ENCODE measurements at places on chromosomes 1 and 21.

GRCh38 chr1:65804584-65804983, 11.9 kb downstream of the PDE4B start:
- H3K4me3 ChIP-seq = no peak overlapping the region
- no peak for DNase-seq
- H3K4me1 ChIP-seq = no peaks in the 10 kb centered on the region
- H3K36me3 ChIP-seq = no peaks in the 10 kb centered on the region

GRCh38 chr1:19101244-19101643, 108.8 kb downstream of the UBR4 start:
- DNase-seq = no peak
- no peak overlapping the region for H3K27ac ChIP-seq
- peaks cover 26% of the 10 kb centered on the region for H3K36me3 ChIP-seq
- no peak overlapping the region for H3K4me3 ChIP-seq
- no peaks in the 10 kb centered on the region for H3K4me1 ChIP-seq

- no peak for DNase-seq
- no peaks in the 10 kb centered on the region for H3K36me3 ChIP-seq
- H3K4me1 ChIP-seq = no peaks in the 10 kb centered on the region
- no peak overlapping the region for H3K27ac ChIP-seq
These were observed 50.2 kb downstream of the CCDC185 start for GRCh38 chr1:223443397-223443796.

- H3K36me3 ChIP-seq = no peaks in the 10 kb centered on the region
- H3K4me3 ChIP-seq = no peak overlapping the region
- H3K27ac ChIP-seq = no peak overlapping the region
- DNase-seq = no peak
- H3K27me3 ChIP-seq = no peaks in the 10 kb centered on the region
These were observed 65.2 kb upstream of the RALGPS2 start for GRCh38 chr1:178659789-178660208.

DNA sequence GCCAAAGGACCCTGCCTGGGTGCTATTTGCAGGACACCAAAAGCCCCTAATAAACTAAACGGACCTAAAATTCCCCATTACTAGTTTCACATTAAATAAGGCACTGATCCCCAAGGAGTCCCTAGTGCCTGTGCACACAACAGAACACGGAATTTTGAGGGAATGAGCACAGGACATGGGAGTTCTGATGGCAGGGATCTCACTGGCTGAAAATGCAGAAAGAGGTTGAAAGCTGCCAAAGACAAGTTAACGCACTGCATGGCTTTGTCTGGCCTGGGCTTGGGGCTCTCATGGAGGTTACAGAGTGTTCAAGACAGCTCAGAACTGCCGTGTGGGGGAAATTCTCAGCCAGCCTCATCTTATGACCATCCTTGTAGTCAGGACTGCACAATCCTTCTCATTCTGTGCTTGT, 15.6 kb upstream of the ATP1B1 start:
- no peaks in the 10 kb centered on the region for H3K27me3 ChIP-seq
- H3K4me1 ChIP-seq = peaks cover 6% of the 10 kb centered on the region
- no peak overlapping the region for H3K4me3 ChIP-seq
- H3K27ac ChIP-seq = no peak overlapping the region

- H3K27me3 ChIP-seq = no peaks in the 10 kb centered on the region
- H3K36me3 ChIP-seq = no peaks in the 10 kb centered on the region
- H3K4me1 ChIP-seq = no peaks in the 10 kb centered on the region
These were observed 290.3 kb downstream of the PTPRC start for GRCh38 chr1:198929111-198929604.

GRCh38 chr1:244349581-244350001, 102.1 kb downstream of the ADSS2 start:
- peak overlapping the region; percentile 78 for H3K27ac ChIP-seq
- no peaks in the 10 kb centered on the region for H3K27me3 ChIP-seq
- H3K36me3 ChIP-seq = no peaks in the 10 kb centered on the region
- H3K4me1 ChIP-seq = peaks cover 10% of the 10 kb centered on the region

GRCh38 chr1:107590900-107591622, 373.9 kb downstream of the VAV3 start:
- no peaks in the 10 kb centered on the region for H3K4me1 ChIP-seq
- H3K4me3 ChIP-seq = no peak overlapping the region
- no peak for DNase-seq
- H3K36me3 ChIP-seq = no peaks in the 10 kb centered on the region
- H3K27me3 ChIP-seq = no peaks in the 10 kb centered on the region
- no peak overlapping the region for H3K27ac ChIP-seq

DNA sequence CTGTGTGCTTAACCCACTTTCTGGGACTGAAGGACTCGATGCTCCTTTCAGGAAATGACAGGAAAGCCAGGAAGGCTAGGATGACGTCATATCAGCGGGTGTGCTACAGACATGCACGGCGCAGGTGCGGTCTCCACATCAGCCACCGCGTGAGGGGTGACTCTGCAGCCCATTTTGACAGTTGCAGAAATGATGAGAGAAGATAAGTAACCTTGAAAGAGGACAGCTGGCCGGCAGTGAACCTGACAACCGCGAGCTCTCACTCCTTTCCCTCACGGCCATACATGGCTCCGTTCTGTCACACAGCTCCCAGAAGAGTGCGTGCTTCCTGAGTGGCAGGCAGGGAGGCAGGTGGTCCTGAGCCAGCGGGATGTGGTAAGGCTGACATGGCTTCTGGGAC, 1.7 kb upstream of the KRTAP10-5 start:
- no peaks in the 10 kb centered on the region for H3K4me1 ChIP-seq
- DNase-seq = no peak
- H3K4me3 ChIP-seq = no peak overlapping the region
- H3K36me3 ChIP-seq = no peaks in the 10 kb centered on the region
- H3K27ac ChIP-seq = no peak overlapping the region
- no peaks in the 10 kb centered on the region for H3K27me3 ChIP-seq

DNA sequence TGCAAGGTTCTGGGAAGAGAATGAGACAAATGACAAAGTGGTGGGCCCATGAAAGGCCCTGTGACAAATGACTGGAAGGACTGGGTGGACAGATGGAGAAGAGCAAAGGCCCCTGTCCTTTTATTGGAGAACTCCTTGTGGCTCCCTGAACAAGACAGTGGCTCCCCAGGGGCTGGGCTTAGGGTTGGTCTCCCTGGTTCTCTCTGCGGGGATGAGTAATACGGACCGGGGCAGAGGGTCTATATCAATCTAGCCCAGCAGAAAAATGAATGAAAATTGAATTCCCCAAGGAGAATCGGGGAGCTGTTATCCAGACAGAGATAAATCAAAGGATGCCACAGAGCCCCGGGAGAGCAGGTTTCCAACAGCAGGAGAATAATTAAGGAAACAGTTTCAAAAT, 5.2 kb upstream of the LHX4 start:
- no peak overlapping the region for H3K4me3 ChIP-seq
- no peak overlapping the region for H3K27ac ChIP-seq
- DNase-seq = no peak

DNA sequence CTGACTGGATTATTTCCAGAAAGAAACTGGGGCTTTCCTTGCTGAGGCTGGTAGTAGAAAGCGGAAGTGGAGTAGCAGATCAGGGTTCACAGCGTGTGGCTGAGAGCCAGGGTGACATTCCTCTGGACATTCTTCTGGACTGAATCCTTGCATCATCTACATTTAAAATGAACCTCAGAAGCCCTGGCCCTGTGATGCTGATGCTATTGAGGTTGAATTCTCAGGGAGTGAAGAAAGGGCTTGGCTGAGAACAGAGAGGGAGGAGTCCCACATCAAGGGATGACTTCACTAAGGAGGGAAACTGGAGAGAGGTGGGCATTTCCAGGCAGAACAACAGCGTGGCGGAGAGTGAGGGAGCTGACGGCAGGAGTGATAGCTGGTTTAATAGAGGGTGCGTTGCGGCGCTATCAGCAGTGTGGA, 102.3 kb upstream of the LMO4 start:
- no peaks in the 10 kb centered on the region for H3K36me3 ChIP-seq
- peak overlapping the region; percentile 21 for H3K27ac ChIP-seq
- H3K4me1 ChIP-seq = no peaks in the 10 kb centered on the region

- H3K36me3 ChIP-seq = no peaks in the 10 kb centered on the region
- DNase-seq = no peak
- no peak overlapping the region for H3K4me3 ChIP-seq
- H3K27ac ChIP-seq = no peak overlapping the region
- no peaks in the 10 kb centered on the region for H3K27me3 ChIP-seq
These were observed 58.7 kb downstream of the STUM start for GRCh38 chr1:226607268-226607660.

DNA sequence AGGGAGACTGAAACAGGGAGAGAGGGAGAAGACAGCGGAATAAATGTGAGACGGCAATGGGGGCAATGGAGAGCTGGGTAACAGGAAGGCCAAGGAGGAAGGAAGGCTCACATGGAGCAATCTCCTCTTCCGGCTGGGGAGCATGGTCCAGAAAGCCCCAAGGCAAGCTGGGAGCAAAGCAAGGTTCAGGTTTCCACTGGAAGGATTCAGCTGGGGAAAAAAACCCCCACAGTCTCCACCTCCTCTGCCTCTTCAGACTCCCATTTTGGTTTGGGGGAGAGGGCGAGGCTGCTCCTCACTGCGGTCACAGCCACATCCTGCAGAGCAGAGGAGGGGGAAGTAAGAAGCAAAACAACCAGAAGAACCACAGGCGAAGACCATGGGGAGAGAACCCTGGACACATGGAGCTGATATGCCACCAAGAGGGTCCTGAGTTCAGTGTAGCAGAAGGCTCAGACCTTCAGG, 650 bp downstream of the TNFAIP8L2 start:
- H3K4me3 ChIP-seq = peak overlapping the region; percentile 19
- H3K27me3 ChIP-seq = no peaks in the 10 kb centered on the region
- no peaks in the 10 kb centered on the region for H3K4me1 ChIP-seq
- H3K27ac ChIP-seq = peak overlapping the region; percentile 51

DNA sequence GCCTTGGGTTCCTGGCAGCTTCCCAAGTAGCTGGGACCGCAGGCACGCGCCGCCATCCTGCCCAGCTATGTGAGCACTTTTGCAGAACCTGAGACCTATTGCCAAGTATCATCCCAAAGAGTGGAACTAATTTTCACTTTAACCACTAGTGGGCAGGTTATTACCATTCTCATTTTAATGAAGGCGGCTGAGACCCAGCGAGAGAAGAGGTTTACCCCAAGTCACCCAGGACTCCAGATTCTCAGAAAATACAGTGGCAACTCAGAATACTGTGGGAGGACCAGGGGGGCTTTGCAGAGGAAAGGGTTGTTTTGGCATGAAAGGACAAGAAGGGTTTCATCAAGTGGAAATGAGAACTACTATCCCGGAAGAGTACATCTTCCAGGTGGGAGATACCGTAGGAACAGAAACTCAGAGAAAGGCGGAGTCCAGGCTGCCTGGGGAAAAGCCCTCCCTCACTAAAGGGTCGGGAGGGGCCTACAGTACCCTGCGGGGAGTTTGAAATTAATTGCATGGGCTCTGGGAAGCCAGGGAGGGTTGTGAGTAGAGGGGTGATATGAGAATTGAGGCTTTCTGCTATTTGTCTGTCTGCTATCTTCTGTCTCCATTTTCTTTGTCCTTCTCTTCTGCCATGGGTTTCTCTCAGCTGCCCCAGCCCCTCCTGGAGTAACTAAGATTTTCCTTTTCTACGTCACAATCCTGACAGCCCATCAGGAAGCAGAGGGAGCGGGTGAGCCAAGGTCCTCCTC, 7.2 kb upstream of the SEMA4A start:
- H3K36me3 ChIP-seq = no peaks in the 10 kb centered on the region
- no peak overlapping the region for H3K4me3 ChIP-seq
- DNase-seq = no peak
- H3K4me1 ChIP-seq = peaks cover 4% of the 10 kb centered on the region
- no peaks in the 10 kb centered on the region for H3K27me3 ChIP-seq

DNA sequence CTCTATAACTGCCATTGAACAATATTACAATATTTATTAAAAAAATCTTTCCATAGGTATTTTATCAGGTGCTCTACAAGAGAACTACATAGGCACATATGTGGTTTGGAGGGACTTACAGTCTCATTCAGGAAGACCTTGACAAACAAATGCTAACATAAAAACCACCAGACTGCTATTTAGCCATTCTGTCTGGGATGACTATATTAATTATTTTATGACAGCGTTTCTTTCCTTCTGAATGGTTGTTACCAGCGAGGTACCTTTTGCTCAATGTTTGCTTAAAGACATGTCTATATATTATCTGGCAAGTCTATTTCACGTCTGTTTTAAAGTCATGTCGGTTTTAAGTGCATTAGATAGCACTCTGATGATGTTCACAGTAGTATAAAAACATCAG, 69.7 kb downstream of the RUNX1 start:
- H3K36me3 ChIP-seq = no peaks in the 10 kb centered on the region
- H3K4me1 ChIP-seq = no peaks in the 10 kb centered on the region
- H3K27me3 ChIP-seq = no peaks in the 10 kb centered on the region
- no peak for DNase-seq
- H3K27ac ChIP-seq = no peak overlapping the region
- H3K4me3 ChIP-seq = no peak overlapping the region

- DNase-seq = peak; percentile 31
- no peaks in the 10 kb centered on the region for H3K36me3 ChIP-seq
- no peak overlapping the region for H3K27ac ChIP-seq
- no peaks in the 10 kb centered on the region for H3K4me1 ChIP-seq
- H3K27me3 ChIP-seq = peaks cover 15% of the 10 kb centered on the region
These were observed 44.8 kb upstream of the TADA1 start for GRCh38 chr1:166920561-166921475.

DNA sequence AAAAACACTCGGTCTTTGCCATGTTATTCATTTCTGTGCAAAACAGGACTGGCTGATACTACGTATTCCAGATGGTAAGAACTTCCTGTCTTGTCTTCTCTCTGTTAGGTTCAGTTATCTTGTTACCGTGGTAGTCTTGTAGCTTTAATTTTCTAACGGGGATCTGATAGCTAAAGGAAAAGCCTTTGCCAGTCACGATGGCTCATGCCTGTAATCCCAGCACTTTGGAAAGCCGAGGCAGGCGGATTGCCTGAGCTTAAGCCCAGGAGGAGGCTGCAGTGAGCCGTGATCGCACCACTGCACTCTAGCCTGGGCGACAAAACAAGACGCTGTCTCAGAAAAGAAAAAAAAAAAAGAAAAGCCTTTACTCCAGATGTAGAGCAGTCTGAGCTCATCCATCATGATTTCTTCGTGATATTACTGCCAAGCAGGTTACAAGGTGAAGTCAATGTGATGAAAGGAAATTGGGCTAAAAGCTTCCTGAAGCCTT, 11.1 kb upstream of the MSTO1 start:
- H3K27ac ChIP-seq = no peak overlapping the region
- no peaks in the 10 kb centered on the region for H3K36me3 ChIP-seq
- DNase-seq = no peak

DNA sequence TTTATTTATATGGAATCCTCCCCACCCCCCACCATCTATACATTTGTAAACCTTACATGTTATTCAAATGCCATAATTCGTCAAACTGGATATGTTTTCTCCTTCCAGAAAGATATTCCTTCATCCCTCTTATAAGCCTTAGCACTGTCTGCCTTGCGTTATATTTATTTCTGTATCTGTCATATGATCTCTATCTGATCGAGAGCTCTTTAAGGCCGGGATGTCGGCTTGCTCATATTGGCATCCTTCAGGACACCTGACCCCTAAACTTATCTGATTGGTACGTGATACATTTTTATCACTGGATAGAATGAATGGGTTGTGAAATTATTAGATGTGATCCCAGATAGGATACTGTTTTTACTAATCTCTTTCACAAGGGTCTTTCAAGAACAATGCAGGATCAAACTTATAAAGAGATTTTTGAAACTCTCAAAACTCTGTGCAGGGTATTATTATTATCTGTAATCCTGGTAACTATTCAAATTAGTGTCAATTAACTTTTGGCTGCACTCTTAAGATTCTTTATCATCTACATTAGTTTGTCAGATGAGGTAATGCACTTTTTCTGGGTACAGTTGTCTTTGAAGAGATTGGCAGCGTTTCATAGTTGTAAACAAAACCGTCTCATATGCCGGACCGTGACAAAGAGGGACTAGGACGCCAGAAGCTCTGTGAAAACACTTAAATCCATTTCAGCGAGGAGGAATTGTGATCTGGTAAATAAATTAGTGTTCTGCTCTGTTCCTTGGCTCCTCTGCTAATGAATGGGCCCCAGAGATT, 152.0 kb downstream of the KIF26B start:
- H3K27me3 ChIP-seq = no peaks in the 10 kb centered on the region
- H3K36me3 ChIP-seq = no peaks in the 10 kb centered on the region
- no peak overlapping the region for H3K4me3 ChIP-seq
- no peaks in the 10 kb centered on the region for H3K4me1 ChIP-seq

All from colonic mucosa (tissue), 4 donors.